ENCODE measurements at places on chromosomes 5 and 9. TPM values are rescaled to one million over a fixed set of nuclear protein-coding genes. Genes with fewer than 3 reads are reported as not detected.

GRCh38 chr5:78992146-78992545, 7.0 kb upstream of the ARSB start:
- no peak for DNase-seq
- no peaks in the 10 kb centered on the region for H3K27me3 ChIP-seq
- no peaks in the 10 kb centered on the region for H3K4me1 ChIP-seq
- no peak overlapping the region for H3K27ac ChIP-seq

DNA sequence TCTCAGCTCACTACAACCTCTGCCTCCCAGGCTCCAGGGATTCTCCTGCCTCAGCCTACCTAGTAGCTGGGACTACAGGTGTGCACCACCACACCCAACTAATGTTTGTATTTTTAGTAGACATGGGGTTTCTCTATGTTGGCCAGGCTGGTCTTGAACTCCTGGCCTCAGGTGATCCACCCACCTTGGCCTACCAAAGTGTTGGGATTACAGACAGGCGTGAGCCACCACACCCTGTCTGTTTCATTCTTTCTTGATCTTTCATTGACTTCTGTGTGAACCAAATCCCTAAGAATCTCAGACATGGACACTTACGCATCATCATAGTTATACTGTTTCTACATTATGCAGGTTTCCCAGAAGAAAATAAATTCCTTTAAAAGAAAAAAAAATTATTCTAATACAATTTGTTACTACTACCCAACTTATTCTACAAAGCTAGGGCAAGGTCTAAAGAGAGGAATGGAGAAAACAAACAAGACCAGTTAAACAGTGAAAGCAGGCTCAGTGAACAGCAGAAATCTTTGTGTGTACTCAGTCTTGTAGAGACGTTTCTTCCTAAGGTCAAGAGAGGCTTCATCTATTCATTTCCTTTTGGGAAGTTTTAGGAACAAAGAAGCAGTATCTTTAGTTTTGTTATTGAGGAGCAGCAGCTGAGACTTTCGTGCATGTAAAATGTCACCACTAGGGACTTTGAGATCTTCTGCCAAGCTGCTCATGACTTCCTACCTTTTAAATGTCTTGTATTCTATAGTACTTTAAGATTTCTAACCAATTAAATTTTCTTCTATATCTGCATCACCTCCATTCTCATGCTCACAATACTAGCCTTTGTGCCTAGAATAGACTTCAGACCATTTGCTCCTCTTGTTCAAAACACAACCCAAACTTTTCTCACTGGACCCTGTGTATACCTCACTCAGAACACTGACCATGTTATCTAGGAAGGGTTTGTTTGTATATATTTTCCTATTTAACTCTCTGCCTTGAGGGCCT, 5.6 kb upstream of the HMGCR start:
- H3K27me3 ChIP-seq = no peaks in the 10 kb centered on the region
- H3K4me1 ChIP-seq = peaks cover 7% of the 10 kb centered on the region
- no peak for DNase-seq

GRCh38 chr9:137055385-137056364, 1.8 kb upstream of the ENTPD2 start:
- H3K27ac ChIP-seq = no peak overlapping the region
- H3K36me3 ChIP-seq = no peaks in the 10 kb centered on the region
- H3K27me3 ChIP-seq = no peaks in the 10 kb centered on the region

The SMIM32 gene
- not detected for polyA plus RNA-seq

The SLC6A19 gene
- polyA plus RNA-seq = 1.1 TPM

The PITX1 gene
- polyA plus RNA-seq = 64.6 TPM

All from K562 (cell line).